ENCODE measurements at places on chromosomes 3 and 15.

DNA sequence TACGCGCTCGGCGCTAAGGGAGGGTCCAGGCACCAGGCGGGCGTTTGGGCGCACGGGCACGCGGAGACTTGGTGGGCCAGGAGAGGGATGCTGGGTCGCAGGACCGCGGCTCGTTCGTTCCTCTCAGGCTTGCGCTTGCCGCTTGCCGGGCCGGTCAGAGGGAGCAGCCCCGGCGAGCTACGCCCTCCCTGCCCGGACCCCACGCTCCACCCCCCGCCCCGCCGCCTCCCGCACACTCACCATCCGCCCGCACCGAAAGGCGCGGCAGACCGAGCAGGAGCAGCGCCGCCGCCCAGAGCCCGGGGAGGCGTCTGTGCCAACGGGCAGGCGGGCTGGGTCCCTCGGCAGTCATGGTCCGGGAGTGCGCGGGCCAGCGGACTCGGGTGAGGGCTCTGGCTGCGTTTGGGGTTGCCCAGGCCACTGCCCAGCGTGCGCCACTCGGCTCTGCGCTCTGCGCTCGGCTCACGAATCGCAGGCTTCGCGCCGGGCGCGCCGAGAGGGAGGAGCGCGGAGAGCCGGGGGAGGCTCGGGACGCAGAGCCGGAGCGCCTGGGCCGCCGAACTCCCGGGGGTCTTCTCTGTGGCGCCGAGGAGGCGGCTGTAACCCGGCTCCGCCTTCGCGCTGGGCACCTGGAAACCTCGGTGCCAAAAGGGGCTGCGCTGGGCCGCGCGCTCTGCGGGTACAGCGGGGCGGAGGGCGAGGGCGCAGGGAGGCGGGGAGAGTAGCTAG, at the start of gene SUSD5:
SUSD5 (minus strand) TSS at position 365 of the 729 bp plus-strand sequence; CDS start at position 352, 13 bp downstream.
- H3K4me1 ChIP-seq = peaks cover 8% of the 10 kb centered on the region
- peak within 1 kb of the TSS; percentile 6 for H3K4me3 ChIP-seq
- no peaks in the 10 kb centered on the region for H3K36me3 ChIP-seq
- H3K27ac ChIP-seq = no peak within 1 kb of the TSS
- DNase-seq = peak; percentile 31

- peak; percentile 39 for DNase-seq
- peaks cover 36% of the 10 kb centered on the region for H3K36me3 ChIP-seq
- peaks cover 48% of the 10 kb centered on the region for H3K4me1 ChIP-seq
- no peak overlapping the region for H3K4me3 ChIP-seq
- no peaks in the 10 kb centered on the region for H3K27me3 ChIP-seq
Observed at GRCh38 chr3:52196977-52197376, 983 bp upstream of the ALAS1 start.

DNA sequence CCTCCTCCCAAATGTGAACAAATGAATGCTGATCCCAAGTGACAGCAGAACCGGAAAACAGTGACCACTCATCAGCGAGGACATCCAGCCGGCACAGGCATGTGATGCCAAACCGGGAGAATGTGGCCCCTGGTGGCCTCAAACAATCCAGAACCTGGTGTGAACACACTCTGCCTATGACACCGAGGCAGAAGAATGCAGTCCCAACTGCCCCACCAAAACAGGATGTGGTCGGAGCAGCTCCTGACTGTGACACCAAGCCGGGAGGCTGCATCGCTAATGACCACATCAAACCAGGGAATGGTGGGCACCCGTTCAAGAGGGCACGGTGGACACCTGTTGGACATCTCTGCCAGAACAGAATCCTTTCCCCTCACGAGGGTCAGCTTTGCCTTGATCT, 15.4 kb downstream of the SCN5A start:
- H3K4me1 ChIP-seq = no peaks in the 10 kb centered on the region
- H3K27ac ChIP-seq = no peak overlapping the region
- H3K36me3 ChIP-seq = no peaks in the 10 kb centered on the region
- DNase-seq = no peak
- H3K4me3 ChIP-seq = no peak overlapping the region

GRCh38 chr15:77575203-77575934, 57.3 kb downstream of the LINGO1 start:
- no peaks in the 10 kb centered on the region for H3K4me1 ChIP-seq
- DNase-seq = no peak
- no peaks in the 10 kb centered on the region for H3K27me3 ChIP-seq
- no peaks in the 10 kb centered on the region for H3K36me3 ChIP-seq
- no peak overlapping the region for H3K4me3 ChIP-seq

GRCh38 chr3:194744826-194745225, 59.1 kb downstream of the FAM43A start:
- H3K36me3 ChIP-seq = no peaks in the 10 kb centered on the region
- H3K27ac ChIP-seq = no peak overlapping the region
- no peak for DNase-seq
- peaks cover 15% of the 10 kb centered on the region for H3K27me3 ChIP-seq
- no peak overlapping the region for H3K4me3 ChIP-seq
- H3K4me1 ChIP-seq = peaks cover 1% of the 10 kb centered on the region

DNA sequence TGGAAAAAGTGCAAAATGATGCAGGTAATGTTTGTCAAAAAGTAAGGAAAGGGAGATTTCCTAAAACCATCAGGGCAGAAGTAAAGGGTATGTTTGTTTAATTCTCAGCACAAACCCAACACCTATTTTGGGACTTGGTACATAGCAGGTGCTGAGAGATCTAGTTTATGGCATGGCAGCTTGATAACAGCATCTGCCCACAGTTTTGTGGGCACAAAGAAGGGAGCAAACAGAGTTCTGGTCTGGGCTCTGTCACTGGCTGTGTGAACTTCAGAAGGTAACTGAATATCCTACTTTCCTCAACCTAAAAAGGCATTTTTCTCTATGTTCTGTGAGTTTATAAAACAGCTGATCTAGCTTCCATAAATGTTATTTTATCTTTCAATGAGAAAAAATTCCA, 141.6 kb downstream of the PLCH1 start:
- DNase-seq = no peak
- H3K4me3 ChIP-seq = no peak overlapping the region
- peaks cover 2% of the 10 kb centered on the region for H3K4me1 ChIP-seq

- peaks cover 95% of the 10 kb centered on the region for H3K36me3 ChIP-seq
- no peaks in the 10 kb centered on the region for H3K27me3 ChIP-seq
- peak overlapping the region; percentile 100 for H3K27ac ChIP-seq
- peak; percentile 63 for DNase-seq
- H3K4me3 ChIP-seq = peak overlapping the region; percentile 96
- peaks cover 69% of the 10 kb centered on the region for H3K4me1 ChIP-seq
Observed at GRCh38 chr3:9793161-9793781, 389 bp downstream of the ARPC4 start.

DNA sequence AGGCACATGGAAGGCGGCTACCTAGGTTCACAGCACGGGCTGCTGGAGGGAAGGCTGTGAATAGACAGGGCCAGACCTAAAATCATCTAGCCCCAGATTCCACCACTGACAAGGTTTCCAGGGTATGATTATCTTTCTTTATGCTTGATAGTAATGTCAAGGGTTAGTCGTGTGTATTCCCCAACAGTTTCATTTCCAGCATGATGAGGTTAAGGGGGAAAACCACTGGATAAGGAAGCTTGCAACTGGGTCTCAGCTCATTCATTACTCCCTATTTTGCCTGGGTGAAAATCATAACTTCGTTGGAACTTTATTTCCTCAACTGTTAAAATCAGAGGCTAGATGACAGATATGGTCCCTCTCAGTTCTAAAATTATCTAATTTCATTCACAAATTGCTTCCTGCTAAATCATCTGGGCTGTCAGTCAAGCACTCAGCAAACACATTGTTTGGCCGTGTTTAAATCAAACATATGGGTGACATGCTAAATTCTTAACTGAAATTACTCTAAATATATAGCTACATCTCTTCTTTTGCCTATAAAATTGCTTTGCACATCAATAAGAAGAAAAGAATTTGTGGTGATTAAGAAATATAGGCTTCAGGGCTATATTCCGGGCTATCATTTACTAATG, 111.7 kb downstream of the CYP19A1 start:
- no peak overlapping the region for H3K4me3 ChIP-seq
- no peak overlapping the region for H3K27ac ChIP-seq
- peaks cover 9% of the 10 kb centered on the region for H3K4me1 ChIP-seq
- no peaks in the 10 kb centered on the region for H3K36me3 ChIP-seq
- peaks cover 13% of the 10 kb centered on the region for H3K27me3 ChIP-seq

GRCh38 chr3:141728355-141728892, 9.7 kb upstream of the RNF7 start:
- no peak overlapping the region for H3K4me3 ChIP-seq
- no peaks in the 10 kb centered on the region for H3K36me3 ChIP-seq
- DNase-seq = no peak
- H3K27me3 ChIP-seq = peaks cover 3% of the 10 kb centered on the region

GRCh38 chr3:31968369-31968926, 12.6 kb downstream of the OSBPL10 start:
- H3K36me3 ChIP-seq = no peaks in the 10 kb centered on the region
- peaks cover 28% of the 10 kb centered on the region for H3K27me3 ChIP-seq
- no peak overlapping the region for H3K27ac ChIP-seq
- peaks cover 2% of the 10 kb centered on the region for H3K4me1 ChIP-seq
- no peak for DNase-seq

DNA sequence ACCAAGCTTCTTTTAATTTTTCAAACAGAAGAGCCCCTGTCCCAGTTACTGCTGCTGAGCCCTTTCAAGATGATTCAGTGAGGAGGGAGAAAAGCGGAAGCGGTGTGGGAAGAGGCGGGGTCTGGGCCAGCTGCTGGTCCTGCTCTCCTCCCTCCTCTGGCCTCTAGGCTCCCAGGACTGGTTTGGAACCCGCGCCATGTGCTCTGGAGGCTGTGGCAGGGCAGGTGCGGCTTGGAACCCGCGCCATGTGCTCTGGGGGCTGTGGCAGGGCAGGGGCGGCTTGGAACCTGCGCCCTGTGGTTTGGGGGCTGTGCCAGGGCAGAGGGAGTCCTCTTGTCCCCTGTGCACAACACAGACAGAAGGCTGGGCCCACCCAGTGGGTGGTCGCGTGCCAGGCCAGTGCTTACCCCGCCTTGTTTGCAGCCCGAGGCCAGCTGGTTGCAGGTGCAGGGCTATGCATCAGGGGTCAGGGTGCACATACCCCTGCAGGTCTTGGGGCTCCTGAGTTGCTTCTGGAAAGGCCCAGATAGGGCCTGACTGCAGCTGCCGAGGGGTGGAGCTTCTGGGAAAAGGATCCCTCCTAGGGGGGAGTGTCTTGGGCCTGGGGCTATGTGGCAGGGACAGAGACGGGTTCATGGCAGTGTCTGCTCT, 12.2 kb downstream of the ALG1L2 start:
- no peaks in the 10 kb centered on the region for H3K27me3 ChIP-seq
- H3K36me3 ChIP-seq = no peaks in the 10 kb centered on the region
- DNase-seq = peak; percentile 61
- peaks cover 32% of the 10 kb centered on the region for H3K4me1 ChIP-seq

DNA sequence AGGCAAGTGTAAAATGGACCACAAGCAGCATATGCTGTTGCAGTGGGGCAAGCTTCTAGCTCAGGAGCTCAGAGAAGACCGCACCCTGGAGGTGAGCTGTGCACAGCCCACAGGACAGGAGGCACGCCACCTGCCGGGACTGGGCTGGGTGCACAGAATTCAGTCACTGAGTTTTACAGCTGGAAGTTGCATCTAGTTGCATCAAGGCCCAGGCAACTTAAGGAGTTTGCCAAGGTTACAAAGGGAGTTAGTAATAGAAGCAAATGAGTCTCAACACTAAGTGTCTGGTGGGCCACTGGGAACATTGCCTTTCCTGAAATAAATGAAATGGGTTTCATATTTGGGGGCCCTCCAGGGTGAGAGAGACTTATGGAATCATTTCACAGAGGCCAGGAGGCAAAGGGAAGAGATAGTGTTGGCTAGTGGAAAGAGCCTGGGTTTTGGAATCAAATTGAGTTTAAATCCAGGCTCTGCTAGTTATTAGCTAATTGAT, 36.0 kb upstream of the TIMP4 start:
- H3K27me3 ChIP-seq = peaks cover 6% of the 10 kb centered on the region
- H3K27ac ChIP-seq = peak overlapping the region; percentile 90
- peaks cover 72% of the 10 kb centered on the region for H3K4me1 ChIP-seq

DNA sequence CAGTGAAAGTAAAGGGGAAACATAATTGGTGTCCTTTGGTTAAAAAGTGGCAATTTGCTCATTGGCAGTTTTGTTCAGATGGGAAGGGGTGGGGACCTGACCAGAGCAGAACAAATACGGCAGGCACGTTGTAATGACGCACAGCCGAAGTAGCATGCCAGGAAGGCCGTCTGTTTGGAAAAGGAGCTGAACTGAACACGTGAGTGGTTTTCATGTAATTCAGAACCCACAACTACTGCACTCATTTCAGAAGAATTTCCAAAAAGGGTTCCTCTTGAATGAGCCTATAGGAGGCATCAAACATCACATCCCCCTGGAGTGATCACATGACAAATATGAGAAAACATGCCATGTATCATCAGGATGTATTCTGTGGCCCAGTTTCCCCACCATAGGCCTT, 42.9 kb upstream of the LMCD1 start:
- no peak overlapping the region for H3K27ac ChIP-seq
- DNase-seq = no peak

GRCh38 chr15:90038632-90039095, 37.5 kb downstream of the ZNF710 start:
- peak overlapping the region; percentile 93 for H3K27ac ChIP-seq
- H3K4me3 ChIP-seq = no peak overlapping the region
- DNase-seq = no peak
- H3K27me3 ChIP-seq = no peaks in the 10 kb centered on the region
- H3K4me1 ChIP-seq = peaks cover 69% of the 10 kb centered on the region

GRCh38 chr15:80211976-80212375, 40.0 kb downstream of the CTXND1 start:
- H3K4me3 ChIP-seq = no peak overlapping the region
- H3K27me3 ChIP-seq = peaks cover 41% of the 10 kb centered on the region
- no peaks in the 10 kb centered on the region for H3K36me3 ChIP-seq
- H3K27ac ChIP-seq = no peak overlapping the region

DNA sequence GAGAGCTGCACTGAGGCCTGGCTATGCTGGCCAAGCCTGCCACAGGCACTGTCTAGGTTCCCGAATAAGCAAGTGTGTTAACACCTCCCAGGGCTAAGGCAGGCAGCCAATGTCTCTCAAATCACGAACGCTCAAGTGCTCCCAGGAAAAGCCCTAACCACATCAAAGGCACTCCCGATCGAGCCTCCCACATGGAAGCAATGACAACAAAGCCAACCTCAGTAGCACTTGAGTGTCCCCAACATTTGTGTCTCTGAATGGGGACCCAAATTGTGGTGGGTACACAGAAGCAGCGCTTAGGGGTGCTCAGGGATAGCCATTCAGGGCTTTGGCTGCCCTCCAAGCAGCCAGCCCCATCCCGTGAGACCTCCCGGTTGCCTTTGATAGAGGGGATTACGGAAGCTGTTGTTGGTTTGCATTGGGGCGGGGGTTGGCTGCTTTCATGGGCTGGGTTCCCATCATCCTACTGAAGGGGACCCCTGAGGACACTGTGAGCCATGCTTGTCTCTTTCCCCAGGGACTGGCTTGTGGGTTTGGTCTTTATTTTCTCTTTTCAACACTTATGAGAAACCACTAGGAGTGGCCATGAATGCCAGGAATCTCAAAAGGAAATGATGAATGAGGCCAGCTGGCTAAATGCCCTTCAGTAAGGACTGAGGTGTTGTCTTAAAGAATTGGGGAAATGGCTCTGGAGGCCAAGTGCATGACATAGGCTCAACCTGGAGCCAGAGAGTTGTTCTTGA, 234.1 kb upstream of the FEZF2 start:
- H3K4me1 ChIP-seq = no peaks in the 10 kb centered on the region
- no peaks in the 10 kb centered on the region for H3K27me3 ChIP-seq
- H3K36me3 ChIP-seq = no peaks in the 10 kb centered on the region
- DNase-seq = no peak
- H3K27ac ChIP-seq = no peak overlapping the region

- H3K27me3 ChIP-seq = no peaks in the 10 kb centered on the region
- no peak overlapping the region for H3K27ac ChIP-seq
- H3K36me3 ChIP-seq = peaks cover 94% of the 10 kb centered on the region
- DNase-seq = no peak
Observed at GRCh38 chr3:126436826-126437717, 38.6 kb downstream of the ZXDC start.
